ENCODE measurements at places on chromosomes 12 and 14.

- DNase-seq, result no peak
Observed at GRCh38 chr12:27493260-27493940, 30.6 kb upstream of the PPFIBP1 start.

DNA sequence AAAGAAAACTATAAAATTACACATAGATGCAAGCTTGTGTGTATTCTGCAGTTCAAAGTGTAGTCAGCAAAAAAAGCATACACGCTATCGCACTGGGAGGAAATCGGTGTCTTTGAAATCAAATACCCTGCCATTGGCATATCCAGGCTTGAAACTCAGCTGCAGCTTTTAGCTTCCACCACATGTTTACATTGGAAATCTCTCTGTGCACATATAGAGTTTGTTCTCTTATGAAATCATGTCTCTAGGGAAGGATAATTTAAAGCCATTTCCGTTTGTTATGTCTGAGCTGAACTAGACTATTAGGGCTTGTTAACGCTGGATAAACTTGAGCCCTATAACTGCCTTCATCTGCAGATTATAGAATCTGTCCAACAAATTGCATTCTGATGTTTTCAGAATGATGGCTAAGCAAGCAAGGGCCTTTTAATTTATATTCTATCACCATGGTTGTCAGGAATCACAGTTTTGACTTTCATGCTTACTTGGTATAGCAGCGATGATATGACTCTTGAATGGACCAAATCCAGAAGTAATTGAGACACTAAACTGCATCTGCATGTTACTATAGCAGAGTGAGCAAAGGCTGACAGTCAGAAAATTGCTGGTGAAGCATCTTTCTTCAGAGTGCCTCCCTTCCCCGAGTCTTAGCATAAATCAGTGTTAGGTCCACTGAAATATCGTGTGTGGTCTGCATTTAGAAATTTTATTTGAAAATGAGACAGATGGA, 442.8 kb downstream of the ZFP36L1 start:
- no peak for DNase-seq

DNA sequence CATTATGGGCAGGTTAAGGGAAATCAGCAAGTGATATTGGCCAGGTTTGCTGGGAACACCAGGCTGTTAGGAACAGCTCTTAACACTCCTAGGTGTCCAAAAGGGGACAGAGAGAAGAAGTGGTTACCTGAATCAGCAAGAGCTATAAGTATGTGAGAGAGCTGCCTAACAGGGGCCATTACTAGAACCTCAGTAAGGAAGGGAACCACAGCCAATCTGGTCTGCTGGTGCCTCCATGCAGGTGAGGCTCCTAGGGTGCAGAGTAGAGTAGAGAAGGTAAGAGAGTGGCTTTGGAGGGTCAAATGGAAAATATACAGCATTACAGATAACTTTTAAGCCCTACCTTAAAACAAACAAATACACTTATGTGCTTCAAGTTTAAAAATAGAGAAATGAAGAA, 36.6 kb upstream of the CCT2 start:
- no peak for DNase-seq

- no peak for DNase-seq
Observed at GRCh38 chr12:68497702-68498101, 113.0 kb upstream of the RAP1B start.

DNA sequence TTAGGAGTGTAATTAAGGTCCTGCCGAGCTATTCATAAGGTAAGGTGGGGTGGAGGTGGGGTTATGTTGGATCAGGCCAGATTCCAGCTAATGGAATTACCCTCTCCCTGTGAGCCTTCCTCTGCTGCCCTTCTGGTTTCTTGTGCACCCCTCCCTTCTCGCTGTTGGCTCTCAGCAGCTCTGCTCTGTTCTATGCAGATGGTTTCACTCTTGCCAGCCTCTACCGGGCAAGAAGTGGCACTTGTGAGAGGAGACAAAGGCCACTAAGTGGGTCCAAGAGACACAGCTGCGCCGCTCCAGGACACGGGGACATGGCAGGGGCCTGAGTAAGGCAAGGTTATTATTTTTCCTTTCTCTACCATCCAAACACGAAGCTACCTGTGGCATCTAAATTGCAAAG, 334.4 kb downstream of the EMP1 start:
- DNase-seq, result no peak

DNA sequence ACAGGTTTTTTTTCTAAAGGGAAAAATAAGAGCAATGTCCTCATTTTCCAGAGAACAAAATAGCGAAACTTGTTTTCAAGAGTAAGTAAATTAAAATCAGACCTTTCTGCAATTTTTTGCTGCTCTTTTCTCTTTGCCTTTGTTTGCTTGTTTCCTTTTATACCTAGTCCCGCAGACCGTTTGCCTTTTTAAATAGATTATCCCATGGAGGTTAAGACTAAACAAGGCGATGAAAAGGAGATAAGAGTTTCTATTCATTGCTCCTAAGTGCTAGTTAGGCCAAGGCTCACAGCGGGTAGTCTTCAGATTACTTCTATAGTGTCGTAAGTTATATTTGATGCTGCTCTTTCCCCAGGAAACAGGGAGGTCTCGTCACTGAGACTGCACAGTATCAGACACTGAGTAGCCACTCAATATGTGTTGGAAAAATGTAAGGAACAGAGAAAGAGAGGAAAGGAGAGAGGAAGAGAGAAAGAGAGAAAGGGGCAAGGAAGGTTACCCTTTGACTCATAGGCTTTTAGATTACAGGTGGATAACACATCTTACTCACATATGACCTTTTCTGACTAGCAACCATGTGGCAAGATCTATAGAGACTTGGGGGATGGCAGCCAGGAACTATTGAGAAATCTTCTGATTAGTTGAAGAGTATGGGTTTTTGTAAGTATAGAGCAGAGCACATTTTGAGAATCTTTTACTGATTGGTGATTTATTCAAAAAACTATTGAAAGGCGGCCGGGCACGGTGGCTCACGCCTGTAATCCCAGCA, 107.5 kb upstream of the PARP11 start:
- no peak for DNase-seq
